ENCODE measurements at places on chromosomes 11 and 22.

DNA sequence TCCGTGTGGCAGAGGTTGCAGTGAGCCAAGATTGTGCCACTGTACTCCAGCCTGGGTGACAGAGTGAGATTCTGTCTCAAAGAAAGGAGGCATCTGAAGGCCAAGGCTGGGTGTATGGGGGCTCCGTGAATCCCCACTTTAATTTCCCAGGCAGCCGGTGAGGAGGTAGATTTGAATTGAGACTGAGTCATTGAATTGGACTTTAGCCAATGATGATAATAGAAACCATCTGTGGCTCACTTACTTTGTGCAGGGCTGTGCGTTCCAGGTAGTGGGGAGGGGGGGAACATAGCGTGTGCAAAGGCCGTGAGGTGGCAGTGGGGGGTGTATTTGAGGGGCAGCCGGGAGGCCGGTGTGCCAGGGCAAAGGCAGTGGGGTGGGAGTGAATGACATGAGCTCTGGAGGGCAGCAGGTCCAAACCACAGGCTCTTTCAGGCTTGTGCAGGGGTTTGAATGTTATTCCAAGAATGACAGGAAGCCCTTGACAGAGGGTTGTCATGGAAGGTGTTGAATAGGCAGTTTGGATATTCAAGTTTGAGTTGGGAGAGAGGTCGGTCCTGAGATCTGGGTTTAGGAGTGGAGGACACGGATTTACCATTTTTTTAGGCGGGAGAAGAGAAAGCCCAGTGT lies 6.1 kb downstream of the ARHGAP8 start:
- no peak for DNase-seq

GRCh38 chr11:116242006-116242405 lies 530.8 kb downstream of the BUD13 start:
- no peak for DNase-seq

DNA sequence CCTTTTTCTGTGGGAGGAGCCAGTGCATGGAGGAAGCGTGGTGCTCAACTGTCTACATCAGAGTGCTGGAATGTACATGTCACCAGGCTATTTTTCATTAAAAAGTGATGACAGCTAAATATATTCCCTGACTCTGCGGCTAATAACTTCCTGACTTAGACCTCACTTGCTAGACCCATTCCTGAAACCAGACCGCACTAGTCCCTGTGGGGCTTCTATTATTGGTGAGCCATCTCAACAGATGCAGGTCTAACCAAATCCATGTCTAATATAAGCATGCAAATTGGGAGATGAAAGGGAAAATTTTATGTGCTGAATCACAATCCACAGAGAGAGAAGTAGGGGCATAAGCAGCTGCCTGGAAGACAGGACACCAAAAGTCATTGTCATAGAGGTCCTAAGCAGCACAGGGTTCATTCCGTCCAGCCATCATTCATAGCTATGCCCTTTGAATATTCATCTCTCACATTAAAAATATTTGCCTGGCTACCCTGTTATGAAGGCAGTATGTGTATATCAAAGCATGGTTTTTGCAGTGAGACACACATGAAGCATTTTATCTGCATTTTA lies 110.9 kb upstream of the BLID start:
- DNase-seq, result no peak

- DNase-seq, result no peak
Observed at GRCh38 chr11:117484156-117484555, 156.5 kb downstream of the CEP164 start.

GRCh38 chr11:130420478-130421198 lies 7.8 kb downstream of the ADAMTS8 start:
- DNase-seq, result no peak

GRCh38 chr22:38919631-38920190 lies 37.7 kb upstream of the APOBEC3A start:
- no peak for DNase-seq

DNA sequence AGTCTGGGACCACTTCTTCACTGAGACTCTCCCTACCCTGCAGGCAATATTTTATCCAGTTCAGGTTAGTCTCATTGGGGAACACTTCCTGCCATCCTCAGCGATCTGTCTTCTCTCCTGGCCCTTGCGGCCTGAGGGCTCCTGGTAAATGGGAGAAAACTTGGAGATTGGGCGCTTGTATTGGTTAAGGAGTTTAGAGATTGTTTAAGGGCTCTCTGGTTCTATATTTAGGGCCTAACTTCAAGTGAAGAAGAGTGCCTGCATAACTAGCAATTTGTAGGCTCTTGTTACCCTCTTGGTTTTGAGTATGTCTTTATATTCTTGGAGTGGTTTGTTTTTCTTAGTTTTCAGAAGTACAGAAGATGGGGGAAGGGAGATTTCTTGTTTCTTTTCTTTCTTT lies 72.7 kb downstream of the TRAF6 start:
- no peak for DNase-seq

GRCh38 chr11:111469200-111469599 lies 43.0 kb downstream of the BTG4 start:
- DNase-seq, result no peak

DNA sequence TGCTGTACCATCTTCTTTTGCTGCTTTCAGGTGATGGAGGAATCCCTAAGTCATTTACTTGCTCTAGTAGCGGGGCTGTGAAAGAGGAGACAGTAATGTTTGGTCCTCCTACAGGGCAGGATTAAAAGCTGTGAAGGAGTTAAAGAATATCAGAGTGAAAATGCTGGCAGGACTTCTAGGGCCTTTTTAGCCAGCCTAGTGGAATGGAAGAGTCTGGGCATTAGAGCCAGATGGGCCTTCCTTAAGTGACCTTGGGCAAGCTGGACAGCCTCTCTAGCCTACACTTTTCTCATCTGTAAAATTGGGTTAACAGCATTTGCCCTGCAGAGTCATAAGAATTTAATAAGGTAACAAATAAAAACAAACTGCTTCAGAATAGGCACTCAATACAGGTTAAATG lies 114.7 kb downstream of the RBFOX2 start:
- no peak for DNase-seq

- no peak for DNase-seq
Observed at GRCh38 chr11:99019696-99020095, 1.1 kb upstream of the CNTN5 start.

DNA sequence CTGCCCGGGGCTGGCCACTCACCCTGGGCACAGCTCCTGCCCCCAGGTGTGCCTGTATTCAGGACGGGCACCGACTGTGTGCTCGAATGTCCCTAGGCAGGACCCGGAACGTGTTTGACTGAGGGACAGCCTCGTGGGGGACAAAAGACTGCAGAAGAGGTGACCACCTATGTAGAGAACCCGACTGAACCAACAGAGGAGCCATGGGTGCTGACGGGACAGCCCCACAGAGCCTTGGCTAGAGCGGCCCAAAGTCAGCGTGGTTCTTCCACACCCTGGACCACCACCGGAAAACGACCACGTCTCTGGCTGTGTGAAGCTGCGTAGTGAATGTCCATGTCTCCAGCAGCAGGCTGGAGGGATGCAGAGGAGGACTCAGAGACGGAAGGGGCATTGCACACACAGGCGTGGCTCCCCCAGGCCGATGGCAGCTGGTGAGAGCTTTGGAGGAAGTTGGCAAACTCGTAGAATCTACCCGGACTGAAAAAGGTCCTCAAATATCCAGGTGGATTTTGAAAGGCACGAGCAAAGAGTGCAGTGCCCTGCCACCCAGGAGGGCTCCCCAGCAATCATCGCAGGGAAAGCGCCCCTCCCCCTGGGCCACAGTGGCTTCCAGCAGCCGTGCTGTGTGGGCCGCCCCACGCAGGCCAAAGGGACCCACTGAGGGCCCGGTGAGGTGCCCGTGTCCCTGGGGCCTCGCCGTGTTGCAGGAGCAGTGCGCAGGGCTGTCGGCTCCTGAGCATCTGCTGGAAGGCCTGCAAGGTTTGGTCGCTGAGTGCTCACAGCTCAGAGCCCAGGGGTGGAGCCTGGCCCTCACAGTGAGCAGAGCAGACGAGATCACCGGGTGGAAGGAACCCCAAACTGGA lies 17.5 kb upstream of the MUC5B start:
- DNase-seq, result no peak

DNA sequence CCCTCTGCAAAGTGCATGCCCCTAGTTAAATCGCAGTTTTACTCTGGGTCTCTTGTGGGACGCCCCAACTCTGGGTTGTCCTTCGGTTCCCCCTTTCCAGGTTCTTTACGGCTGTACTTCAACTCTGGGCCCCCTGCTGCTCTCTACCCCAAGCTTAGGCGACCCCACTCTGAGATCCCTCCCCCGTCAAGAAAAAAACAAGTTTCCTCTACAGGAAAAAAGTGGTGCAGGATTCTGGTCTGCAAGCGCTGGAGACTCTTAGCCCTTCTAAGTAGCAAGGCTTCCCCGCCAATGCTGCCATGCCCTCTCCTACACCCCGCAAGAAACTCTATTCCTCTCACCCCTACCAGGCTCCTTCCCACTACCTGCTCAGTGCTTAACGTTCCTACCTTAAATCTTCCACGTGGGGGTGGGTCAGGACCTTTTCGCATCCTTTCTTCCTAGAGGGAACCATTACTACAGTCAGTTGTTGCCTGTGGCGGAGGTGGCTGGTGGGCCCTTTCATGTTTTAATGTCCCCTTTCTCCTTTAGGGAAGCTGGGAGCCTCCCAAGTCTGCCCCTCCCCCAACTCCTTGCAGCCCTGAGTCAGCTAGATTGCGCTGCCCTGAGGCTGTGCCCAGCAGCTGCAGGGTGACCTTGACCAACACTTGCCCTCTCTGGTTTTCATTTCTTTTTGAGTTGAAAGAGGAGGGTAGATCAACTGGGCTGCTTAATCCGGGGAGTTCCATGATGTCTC lies 1.4 kb downstream of the NEFH start:
- no peak for DNase-seq

DNA sequence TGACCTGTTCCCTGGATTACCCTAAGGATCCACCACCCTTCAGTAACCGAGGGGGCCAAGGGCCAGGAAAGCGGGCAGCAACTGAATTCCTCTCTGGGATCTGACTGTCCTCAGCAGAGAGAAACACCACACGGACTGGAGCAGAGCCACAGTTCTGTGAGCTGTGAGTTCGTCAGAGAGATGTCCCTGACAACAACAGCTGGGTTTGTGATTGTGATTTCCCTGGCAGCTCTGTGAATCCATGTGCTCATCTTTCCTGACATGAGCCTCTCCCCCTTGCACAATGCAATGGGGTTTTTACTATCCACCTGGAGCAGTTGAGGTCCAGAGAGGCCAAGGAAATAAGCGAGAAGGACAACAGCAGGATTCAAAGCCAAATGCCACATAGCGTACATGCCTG lies 69.4 kb upstream of the AMPD3 start:
- no peak for DNase-seq

DNA sequence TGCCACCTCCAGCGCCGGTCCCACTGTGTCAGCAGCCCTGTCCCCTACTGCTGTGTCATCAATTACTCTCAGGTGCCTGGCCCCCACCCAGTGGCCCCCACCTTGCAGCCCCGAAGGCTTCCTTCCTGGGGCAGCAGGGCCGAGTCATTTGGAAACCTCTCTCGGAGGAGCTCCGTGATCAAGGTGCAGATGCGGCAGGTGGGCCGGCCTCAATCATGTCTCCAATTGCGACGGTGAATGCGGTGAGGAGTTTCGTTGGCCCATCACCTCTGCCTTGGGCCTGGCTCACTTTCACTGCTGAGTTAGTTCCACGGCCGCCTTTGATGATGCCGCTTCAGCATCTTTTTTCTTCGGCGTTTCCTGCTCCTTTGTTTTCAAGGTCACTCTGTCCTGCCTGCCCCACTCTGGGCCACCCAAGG lies 11.3 kb upstream of the CXCR5 start:
- no peak for DNase-seq

- peak; percentile 49 for DNase-seq
Observed at GRCh38 chr22:28019881-28020861, 101.1 kb upstream of the PITPNB start.

GRCh38 chr11:117610901-117611300 lies 186.1 kb downstream of the DSCAML1 start:
- no peak for DNase-seq

GRCh38 chr11:75606099-75606498 lies 44.0 kb downstream of the SERPINH1 start:
- no peak for DNase-seq

- no peak for DNase-seq
Observed at GRCh38 chr22:27238935-27239510, 562.5 kb downstream of the MN1 start.

GRCh38 chr11:107697291-107697690 lies 14.6 kb downstream of the SLN start:
- DNase-seq, result no peak

DNA sequence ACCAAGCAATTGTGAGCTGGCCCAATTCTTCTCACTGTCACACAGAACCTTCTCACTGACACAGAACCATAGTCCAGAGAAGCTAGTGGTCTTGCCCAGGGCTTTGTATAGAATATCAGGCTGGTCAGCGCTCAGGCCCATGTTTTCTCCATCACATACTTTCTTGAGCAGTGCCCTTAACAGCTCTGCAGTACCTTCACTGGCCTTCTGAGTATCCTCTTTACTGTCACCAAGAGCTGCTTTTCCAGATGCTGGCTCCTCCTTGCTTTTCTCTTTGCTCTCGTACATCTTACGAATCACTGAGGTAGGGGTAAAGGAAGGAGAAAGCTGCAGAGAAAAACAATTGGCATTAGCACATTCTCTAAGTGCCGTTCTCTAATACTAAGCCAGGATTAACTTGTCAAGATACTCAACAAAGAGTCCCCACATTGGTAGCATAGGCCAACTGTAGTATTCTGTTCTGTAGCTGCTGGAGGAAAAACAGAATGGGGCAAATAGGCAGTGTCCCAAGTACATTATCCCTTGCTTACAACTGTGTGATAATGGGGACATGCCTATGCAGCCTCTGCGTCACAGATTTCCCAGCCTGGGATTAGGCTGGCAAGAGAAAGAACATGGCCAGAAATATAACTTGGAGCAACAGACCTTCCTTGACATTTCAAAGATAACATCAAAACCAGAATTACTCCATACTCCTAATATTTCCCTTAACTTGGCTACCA lies 43.5 kb downstream of the DRG1 start:
- DNase-seq, result no peak

DNA sequence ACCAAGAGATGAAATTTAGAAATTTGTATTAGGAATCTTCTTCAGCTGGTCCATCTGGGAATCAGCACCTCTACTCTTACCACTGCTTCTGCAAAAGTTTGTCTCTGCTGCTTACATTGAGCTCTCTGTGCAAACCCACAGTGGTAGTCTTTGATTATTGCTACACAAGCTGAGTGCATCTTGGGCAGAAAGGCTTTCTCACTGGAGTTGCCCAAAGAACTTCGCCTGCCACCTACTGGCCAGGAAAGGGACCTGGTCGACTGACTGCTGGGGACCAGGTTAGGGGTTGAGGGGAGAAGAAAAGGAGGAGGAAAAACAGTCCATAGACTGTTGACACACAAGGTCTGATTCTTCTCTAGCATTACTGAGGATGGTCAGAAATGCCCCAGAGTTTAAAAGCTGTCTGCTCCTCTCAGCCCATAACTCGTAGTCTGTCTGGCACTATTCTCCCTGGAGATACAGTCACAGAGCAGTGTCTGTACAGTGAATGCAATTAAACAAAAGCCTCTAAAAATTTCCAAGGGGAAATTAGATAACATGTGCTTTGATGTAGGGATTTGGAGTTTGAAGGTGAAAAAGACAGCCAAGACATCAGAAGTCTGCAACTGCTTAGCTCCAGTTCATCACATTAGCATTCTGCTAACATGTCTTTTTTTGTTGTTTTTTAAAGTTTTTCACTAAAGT lies 215.0 kb upstream of the CTSC start:
- peak; percentile 32 for DNase-seq

- DNase-seq, result no peak
Observed at GRCh38 chr11:120511820-120512738, 531 bp downstream of the GRIK4 start.
